NCI-H1417 (cell line): ENCODE measurements at places on chromosomes 5 and 9.

DNA sequence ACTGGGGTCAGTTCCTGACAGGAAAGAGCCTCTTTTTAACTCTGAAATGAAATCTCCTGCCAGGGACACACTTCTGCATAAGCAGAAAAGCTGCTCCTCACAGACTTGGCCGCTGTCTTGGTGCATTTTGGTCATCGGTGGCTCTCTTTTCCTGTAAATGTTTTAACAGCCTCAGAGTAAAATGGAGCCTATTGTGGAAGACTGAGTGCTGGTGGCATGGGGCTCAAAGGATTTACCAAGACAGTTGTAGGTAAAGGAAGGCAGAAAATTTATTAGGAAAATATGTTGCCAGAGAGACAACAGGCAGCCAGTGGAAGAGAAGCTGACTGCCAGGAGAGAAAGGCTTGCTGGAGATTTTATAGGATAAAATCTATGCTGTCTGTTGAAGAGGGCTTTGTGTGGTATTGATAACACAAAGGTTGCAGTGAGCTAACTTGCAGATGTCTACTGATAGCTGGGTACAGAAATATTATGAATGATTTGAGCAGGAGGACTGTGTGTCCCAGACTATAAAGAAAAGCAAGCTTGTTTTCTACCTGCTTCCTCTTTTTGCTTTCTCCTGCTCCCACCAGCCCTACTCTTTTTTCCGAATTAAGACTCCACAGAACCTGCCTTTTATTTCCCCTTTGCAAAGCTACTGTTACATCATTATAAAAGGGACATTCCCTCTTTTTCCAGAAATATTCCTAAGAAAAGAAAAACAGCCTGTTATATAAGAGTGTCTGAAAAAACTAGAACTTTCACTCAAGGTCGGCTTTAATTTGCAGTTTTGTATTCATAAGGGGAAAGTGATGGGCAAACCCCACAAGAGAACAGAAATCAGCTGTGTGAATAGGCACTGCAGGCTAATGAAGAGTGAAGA lies 27.9 kb upstream of the IFNA14 start:
- DNase-seq, result no peak

DNA sequence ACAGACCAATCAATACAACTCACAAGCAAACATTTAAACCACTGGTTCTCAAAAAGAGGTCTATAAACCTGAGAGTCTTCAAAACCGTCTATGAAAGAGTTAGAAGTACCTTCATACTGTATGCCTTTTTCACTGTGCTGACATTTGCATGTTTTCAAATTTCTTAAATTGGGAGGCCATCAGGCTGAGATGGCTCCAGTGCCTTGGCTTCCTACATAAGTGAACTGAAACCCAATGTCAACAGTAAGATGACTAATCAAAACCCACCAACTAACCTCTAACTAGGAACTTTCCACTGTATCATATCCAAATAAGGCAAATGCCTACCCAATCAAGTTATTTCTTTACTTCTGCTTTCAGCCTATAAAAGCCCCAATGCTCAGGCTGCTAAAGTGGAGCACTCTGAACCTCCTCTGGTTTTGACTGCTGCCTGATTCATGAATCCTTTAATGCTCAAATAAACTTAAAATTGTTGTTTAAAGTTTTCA lies 35.1 kb downstream of the FAM13B start:
- DNase-seq, result no peak

GRCh38 chr9:134195558-134195957 lies 31.2 kb upstream of the RNU6ATAC start:
- DNase-seq, result no peak

DNA sequence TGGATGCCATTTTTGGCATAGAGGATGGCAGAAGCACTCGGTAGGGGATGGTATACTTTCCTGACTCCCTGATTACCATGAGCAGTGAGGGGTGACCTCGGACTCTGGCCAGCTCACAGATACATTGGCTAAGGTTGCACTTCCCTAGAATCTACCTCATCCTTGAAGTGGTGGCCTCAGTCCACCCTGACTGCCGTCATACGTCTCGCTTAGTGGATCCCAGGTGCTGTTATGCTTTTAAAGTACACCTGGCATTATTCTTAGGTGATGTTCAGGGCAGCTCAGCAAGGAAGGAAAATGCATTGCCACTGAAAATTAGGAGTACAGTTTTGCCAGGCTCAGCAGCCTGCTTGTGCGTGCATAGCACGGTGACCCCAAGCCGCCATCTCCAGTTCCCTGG lies 87.3 kb downstream of the SYK start:
- DNase-seq, result no peak

- no peak for DNase-seq
Measured at GRCh38 chr9:106058460-106058859, 364.1 kb downstream of the TMEM38B start.

DNA sequence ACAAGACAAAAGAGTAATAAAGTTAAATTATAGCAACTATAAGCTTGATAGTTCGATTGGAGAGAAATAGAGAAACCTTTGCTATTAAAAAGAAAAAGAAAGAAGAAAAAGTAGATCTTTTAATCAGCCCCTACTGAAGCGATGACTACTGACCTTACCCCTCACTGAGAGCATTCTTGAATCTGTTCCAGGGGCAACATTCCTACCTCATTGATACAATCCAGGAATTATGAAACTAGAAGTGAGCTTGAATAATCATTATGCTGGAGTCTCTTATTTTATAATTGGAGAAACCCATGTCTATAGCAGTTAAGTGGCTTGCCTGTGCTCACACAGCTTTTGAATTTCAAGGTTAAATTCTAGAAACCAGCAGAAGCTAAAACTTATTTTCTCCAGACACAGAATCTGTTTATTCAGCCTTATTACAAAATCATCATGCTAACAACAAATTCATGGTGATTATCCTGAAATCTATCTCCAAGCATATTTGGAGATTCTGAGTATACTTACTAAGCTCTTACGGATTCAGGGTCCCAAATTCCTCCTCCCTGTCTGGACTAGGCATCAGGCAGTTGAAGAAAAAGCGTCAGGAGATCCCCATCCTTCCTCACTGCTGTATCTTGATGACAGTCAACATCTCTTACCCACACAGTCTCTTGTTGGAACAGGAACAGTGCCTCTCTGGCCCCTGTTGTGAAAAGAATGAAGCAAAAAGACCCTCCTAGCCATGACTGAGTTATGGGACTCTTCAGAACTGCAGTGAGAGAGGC lies 547.6 kb upstream of the WWC1 start:
- no peak for DNase-seq

GRCh38 chr9:137511758-137512463 lies 38.3 kb downstream of the PNPLA7 start:
- no peak for DNase-seq

DNA sequence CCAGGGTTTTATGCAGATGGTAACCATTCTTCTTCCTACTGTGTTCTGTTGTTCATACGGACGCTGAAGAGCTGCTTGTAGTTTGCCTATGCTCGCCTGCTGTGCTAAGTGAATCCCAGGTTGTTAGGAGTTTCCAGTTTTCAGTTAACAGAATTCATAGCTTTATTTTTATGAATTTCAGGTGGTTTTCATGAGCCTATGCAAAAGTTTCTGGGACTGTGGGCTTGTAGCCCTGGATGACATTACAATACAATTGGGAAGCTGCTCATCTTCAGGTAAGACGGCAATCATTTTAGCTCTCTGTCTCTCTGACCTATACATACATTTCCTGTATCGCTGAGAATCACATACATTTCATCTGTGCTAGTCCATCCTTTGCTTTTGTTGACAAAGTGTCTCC lies 90.3 kb upstream of the SMC5 start:
- DNase-seq, result no peak

DNA sequence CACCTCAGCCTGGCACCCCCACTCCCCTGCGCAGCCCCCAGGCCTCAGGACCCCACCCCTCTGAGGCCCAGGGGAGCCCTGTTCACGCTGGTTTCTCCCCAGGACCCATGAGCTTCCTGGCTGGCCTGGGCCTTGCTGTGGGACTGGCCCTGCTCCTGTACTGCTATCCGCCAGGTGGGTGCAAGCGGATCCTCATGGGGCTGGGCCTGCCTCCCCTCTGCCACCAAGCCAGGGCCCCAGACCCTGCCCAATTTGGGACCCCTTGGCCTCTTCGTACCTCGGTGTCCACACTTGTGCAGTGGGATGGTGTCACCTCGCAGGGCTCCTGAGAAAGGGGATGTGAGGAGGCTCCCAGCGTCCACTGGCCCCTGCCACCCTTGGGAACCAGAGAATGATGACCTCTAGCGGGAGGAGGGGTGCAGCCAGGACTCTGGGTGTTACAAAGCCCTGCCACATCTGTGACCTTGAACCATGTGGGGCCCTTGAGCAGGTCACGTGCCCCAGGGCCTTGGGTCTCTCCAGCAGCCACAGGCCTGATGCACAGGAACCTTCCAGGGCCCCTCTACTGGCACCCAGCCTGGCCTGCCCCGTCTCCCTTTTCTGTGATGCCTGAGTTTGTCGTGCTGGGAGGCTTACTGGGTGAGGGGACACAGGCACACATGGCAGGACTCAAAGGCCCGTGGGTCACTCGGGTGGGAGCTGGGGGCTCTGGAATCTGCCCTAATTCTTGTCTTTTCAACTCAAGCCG lies 16.3 kb downstream of the CARD19 start:
- no peak for DNase-seq

DNA sequence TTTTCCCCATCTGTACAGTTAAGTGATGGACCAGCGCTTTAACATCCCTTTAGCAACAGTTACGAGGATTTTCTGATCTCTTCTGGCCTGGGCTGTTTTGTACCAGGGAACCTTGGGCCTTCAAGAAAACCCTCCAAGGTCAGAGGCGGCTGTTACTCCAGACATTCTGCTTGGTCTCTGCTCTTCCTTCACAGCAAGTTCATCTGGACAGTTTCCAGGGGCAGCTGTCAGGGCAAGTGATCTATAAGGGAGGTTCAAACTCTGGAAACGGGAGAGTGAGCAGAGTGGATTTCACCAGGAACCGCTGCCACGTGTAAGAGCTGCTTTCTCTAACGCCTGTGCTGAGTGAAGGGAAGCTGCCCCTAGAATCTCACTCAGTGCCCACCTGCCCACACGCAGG lies 36.7 kb downstream of the ZNF618 start:
- DNase-seq, result no peak

- no peak for DNase-seq
Measured at GRCh38 chr5:128764601-128765310, 200.5 kb upstream of the SLC27A6 start.

DNA sequence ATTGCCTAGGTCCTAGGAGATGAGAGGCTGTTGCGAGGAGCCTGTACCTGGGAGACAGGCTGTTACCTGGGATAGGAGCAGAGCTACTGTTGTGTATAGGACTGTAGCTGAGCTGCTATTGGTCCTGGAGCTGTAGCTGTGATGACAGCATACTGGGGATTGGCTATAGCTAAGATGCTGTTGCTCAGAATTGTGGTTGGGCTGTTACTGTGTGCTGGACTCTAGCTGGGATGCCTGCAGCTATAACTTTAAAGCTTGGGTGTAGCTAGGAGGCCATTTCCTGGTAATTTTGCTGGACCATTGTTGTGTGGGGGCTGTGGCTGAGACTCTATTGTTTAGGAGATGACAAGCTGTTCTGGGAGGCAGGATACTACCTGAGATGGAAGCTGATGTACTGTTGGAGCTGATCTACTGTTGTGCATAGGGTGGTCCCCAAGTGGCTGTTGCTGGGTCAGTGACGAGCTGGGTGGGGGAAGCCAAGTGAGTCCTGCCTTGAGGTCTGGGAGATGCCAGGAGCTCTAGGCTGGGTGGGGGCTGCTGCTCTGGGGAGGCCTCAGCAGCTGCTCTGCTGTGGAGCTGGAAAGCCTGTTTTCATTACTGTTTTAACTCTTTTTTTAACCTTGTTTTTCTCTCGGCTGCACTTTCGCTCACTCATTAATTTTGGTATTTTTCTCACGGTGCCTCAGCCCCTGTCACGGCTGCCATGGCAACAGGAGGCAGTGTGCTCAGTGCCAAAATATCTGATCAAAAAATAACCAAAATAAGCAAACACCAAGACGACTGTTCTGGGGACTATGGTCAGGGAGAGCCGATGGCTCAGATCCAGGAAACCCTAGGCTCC lies 3.0 kb upstream of the PCDH1 start:
- DNase-seq, result no peak

- DNase-seq, result no peak
Measured at GRCh38 chr5:79560771-79561524, 47.0 kb upstream of the HOMER1 start.

DNA sequence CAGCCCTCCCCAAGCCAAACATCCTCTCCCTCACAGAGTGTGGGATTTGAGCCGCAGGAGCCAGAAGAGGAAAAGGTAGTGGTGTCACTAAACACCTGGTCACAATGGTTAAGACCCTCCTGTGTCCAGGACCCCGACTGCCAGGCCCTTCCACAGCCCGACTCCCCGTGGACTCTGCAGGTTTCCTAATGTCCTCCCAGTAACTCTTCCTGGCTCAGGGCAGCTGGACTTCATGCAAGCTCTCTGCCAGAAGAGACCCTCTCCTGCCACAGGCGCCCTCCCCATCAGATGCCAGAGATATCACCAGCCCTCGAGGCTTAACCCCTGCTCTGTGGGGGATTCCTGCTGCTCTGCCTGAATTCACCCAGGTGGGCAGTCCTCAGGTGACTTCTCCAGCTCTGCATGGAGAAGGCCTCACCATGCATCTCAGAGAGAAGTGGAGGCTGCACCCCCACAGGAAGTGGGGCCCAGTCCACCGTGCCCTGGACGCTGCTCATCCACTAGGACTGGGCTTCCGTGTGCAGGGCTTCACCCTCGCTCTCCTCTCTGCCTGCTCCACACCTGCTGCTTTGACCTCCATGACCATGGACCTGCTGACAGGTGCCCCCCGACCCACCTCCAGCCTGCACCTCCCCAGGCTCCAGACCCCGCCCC lies 111.2 kb downstream of the ADAMTS2 start:
- DNase-seq, result no peak
